ENCODE measurements at places on chromosomes 1 and 21. TPM values are rescaled to one million over a fixed set of nuclear protein-coding genes. Genes with fewer than 3 reads are reported as not detected.

TLR5 gene
- total RNA-seq, result 3.7 TPM

PRAMEF11 gene
- not detected for total RNA-seq

CHI3L2 gene
- total RNA-seq, result 7.5 TPM

OPTC gene
- not detected for total RNA-seq

SH2D5 gene
- total RNA-seq, result 17.5 TPM

GJA4 gene
- not detected for total RNA-seq

C1orf87 gene
- not detected for total RNA-seq

CFHR5 gene
- not detected for total RNA-seq

CLCC1 gene
- 14.2 TPM for total RNA-seq

FMO5 gene
- 0.38 TPM for total RNA-seq

BCAS2 gene
- 58.1 TPM for total RNA-seq

SPATA1 gene
- total RNA-seq, result not detected

SYCP1 gene
- total RNA-seq, result 0.17 TPM

MPZ gene
- 0.54 TPM for total RNA-seq

TINAGL1 gene
- 149 TPM for total RNA-seq

ADAMTS5 gene
- 17.3 TPM for total RNA-seq

C2CD2 gene
- total RNA-seq, result 15.8 TPM

TBX15 gene
- total RNA-seq, result 0.21 TPM

Data from kidney epithelial cell (primary cell).